ENCODE measurements at places on chromosomes 5 and 9.

DNA sequence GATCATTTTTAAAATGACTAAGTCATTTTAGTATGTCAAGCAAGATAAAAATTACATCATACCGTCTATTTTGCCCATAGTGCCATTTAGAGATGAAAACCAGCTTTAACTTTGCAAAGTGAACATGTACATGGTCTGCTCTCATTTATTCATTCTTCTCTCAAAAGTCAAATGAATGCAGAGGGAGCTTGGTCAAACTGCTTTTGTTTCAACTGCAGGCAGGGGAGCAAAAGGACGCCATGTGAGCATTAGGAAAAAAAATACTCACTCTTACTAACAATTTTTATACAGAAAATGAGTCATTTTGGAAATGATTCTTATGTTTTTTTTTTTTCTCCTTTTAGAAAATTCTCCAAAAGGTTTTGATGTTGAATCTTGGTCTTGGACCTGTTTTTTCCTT lies 15.7 kb downstream of the SCGB3A1 start:
- no peaks in the 10 kb centered on the region for H3K4me1 ChIP-seq
- no peak overlapping the region for H3K4me3 ChIP-seq
- no peak overlapping the region for H3K27ac ChIP-seq
- H3K36me3 ChIP-seq = peaks cover 2% of the 10 kb centered on the region
- H3K27me3 ChIP-seq = no peaks in the 10 kb centered on the region

DNA sequence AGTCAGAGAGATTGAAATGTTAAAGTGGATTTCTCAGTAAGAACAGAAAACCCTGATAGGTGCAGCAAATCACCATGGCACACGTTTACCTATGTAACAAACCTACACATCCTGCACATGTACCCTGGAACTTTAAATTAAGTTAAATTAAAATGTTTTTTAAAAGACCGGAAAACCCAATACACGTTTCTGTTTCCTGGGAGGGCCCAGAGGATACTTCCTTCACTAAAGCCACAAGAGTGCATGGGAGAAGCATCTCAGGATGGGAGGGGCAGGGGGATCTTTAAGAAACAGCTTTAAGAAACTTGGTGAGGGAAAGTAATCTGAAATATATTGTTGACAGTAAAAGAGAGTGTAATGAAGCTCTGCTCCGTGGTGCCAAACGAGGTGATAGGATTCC lies 164.7 kb upstream of the PTGER4 start:
- H3K4me3 ChIP-seq = no peak overlapping the region
- H3K4me1 ChIP-seq = peaks cover 6% of the 10 kb centered on the region
- no peaks in the 10 kb centered on the region for H3K27me3 ChIP-seq
- no peak overlapping the region for H3K27ac ChIP-seq
- DNase-seq = no peak

- H3K27me3 ChIP-seq = no peaks in the 10 kb centered on the region
- no peak overlapping the region for H3K27ac ChIP-seq
- H3K36me3 ChIP-seq = no peaks in the 10 kb centered on the region
- peaks cover 7% of the 10 kb centered on the region for H3K4me1 ChIP-seq
- H3K4me3 ChIP-seq = no peak overlapping the region
- no peak for DNase-seq
Observed at GRCh38 chr5:53434541-53434940, 45.9 kb upstream of the FST start.

DNA sequence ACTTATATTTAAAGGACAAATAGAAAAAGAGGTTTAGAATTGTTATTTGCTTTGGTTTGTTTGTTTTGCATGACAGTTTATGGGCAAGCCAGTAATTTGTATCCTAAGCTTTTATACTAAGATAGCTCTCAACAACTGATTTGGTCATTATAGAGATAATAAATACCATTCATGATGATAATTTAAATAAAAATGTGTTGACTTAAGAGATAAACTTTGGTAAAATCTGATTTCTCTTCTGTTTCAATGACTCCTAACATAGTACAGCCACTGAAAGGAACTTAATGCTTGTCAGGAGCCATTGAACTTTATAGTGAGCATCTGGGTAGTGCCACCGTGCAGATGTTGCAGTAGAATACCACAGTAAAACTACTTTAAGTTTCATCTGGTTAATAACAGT lies 160.7 kb upstream of the ACOT12 start:
- H3K27ac ChIP-seq = no peak overlapping the region
- no peaks in the 10 kb centered on the region for H3K27me3 ChIP-seq
- no peak for DNase-seq
- no peaks in the 10 kb centered on the region for H3K36me3 ChIP-seq
- H3K4me1 ChIP-seq = no peaks in the 10 kb centered on the region

DNA sequence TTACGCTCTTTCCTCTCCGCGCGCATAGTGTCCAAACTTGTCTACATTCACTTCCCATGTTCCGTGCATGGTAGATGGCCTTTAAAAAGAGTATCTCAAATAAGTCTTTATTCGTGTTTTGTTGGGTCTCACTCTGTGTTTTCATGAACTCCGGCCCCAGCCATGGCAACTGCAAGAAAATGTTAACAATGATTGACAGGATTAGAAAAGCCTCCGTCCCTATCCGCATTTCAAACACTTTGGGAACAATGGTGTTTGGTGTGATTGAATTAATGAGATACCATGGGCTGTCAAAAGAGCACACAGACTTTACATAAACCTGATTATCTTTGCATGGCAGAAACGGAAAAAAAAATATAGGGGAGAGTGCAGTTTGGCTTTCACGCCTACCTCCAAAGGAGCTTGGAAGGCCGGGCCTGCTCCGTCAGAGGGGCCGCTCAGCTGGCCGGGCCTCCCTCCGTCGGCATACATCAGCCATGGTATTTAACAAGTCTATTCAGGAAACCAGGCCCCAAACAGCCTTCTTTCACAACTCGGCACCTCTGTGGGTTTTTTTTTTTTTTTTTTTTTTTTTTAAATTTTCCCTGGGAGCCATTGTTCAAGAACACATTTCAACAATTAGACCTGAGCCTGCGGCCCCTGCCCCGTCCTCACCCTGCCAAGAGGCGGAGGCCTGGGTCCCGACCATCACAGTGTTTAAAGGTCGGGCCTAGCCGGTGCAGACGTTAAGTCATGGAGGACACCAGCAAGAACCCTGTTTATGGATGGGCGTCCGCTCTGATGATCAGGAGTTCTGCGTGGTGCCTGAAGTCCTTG lies 323.8 kb upstream of the IRX4 start:
- no peaks in the 10 kb centered on the region for H3K27me3 ChIP-seq
- DNase-seq = no peak
- H3K27ac ChIP-seq = no peak overlapping the region
- H3K4me1 ChIP-seq = no peaks in the 10 kb centered on the region
- H3K36me3 ChIP-seq = no peaks in the 10 kb centered on the region

DNA sequence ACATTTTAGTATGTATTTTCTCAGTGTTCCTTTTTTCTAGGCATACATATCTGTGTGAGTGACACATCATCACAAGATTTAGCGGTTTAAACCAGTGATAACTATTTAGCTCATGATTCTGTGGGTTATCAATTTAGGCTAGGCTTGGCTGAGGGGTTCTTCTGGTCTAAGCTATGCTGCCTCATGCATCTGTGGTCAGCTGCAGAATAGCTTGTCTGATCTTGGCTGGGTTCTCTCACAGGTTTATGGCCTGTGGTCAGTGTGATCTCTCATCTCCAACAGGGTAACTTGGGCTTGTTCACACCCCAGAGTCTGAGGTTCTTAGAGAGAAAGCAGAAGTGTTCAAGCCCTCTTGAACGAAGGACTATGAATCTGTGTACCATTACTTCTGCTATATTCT lies 363.3 kb downstream of the KDM4C start:
- H3K4me3 ChIP-seq = no peak overlapping the region
- H3K4me1 ChIP-seq = peaks cover 14% of the 10 kb centered on the region
- H3K27me3 ChIP-seq = no peaks in the 10 kb centered on the region
- H3K27ac ChIP-seq = no peak overlapping the region

- no peak for DNase-seq
- no peaks in the 10 kb centered on the region for H3K27me3 ChIP-seq
- no peak overlapping the region for H3K4me3 ChIP-seq
- H3K27ac ChIP-seq = no peak overlapping the region
- H3K36me3 ChIP-seq = no peaks in the 10 kb centered on the region
Observed at GRCh38 chr9:35028341-35028740, 38.8 kb downstream of the DNAJB5 start.

GRCh38 chr5:82720213-82721086 lies 356.7 kb downstream of the TMEM167A start:
- no peaks in the 10 kb centered on the region for H3K4me1 ChIP-seq
- no peak for DNase-seq
- H3K36me3 ChIP-seq = no peaks in the 10 kb centered on the region
- no peak overlapping the region for H3K4me3 ChIP-seq

GRCh38 chr9:72864327-72864726 lies 88.5 kb downstream of the ALDH1A1 start:
- no peak overlapping the region for H3K27ac ChIP-seq
- H3K4me3 ChIP-seq = no peak overlapping the region
- no peaks in the 10 kb centered on the region for H3K36me3 ChIP-seq
- no peak for DNase-seq

GRCh38 chr5:148414833-148415232 lies 31.1 kb downstream of the FBXO38 start:
- H3K4me1 ChIP-seq = no peaks in the 10 kb centered on the region
- no peak overlapping the region for H3K27ac ChIP-seq
- H3K4me3 ChIP-seq = no peak overlapping the region
- peaks cover 6% of the 10 kb centered on the region for H3K36me3 ChIP-seq
- DNase-seq = no peak
- H3K27me3 ChIP-seq = no peaks in the 10 kb centered on the region

DNA sequence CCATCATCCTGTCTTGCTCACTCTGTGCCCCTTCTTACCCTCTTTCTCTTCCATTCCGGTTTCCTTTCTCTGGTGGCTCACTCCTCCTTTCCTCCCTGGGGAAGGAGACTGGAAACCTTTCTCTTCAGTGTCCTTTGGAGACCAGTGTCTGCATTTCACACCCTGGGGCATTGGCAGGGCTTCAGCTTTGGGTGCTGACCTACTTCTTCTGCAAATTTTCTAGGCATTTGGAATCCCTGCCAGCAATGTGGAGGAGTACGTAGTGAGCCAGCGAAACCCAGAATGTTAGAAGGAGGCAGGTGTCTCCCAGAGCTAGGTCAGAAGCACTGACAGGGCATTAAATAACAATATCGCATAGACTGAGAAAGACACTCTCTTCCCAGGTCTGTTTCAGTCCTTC lies 122.2 kb downstream of the SLC28A3 start:
- no peaks in the 10 kb centered on the region for H3K36me3 ChIP-seq
- no peaks in the 10 kb centered on the region for H3K4me1 ChIP-seq
- H3K27me3 ChIP-seq = no peaks in the 10 kb centered on the region
- no peak overlapping the region for H3K27ac ChIP-seq
- DNase-seq = no peak

DNA sequence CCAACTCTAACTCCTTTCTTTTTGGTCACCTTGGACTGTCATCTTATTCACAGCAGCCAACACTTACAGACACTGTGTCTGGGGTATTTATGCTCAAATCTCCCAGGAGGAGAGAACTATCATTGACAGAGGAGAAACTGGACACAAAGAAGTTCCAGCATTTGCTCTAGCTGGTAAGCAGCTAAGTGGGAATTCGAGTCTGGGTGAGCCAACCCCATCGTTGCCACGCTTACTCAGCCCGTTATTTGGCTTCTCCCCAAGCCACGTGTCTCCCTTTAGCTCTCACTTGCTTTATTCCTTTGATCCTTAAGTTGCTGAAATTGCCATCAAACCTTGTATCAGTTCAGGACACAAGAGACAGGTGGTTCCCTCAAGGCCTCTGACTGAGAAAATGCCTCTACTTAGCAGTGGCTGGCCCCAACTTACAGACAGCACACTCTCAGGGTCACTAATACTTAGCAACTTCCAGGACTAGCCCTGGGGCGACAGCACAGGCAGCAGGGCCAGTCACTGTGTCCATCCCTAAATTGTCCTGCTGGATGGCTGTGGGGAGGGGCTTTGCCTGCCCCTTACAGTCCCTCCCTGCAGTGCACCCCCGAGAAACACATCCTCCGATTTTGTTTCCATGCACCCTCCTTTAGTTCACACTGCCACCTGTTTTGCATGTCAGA lies 1.4 kb downstream of the SLC36A2 start:
- H3K4me3 ChIP-seq = no peak overlapping the region
- H3K36me3 ChIP-seq = no peaks in the 10 kb centered on the region
- no peaks in the 10 kb centered on the region for H3K27me3 ChIP-seq

DNA sequence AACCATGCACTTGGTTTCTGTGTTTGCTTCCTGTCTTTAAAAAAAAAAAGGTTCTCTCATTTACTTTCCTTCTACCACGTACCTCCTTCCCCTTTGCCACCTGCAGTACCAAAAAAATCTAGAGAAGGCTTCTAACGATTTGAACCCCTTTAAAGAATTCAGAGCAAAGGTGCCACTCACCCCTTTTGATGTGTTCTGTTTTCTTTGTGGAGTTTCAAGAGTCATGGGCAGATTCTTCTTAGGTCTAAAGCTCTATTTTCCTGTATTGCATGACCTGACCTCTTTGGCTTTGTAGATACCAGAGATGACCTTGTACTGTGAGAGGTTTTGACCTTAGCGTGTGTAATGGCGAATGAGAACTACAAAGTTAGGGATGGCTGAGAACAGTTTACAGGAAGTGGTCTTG lies 29.0 kb downstream of the TXNDC8 start:
- no peaks in the 10 kb centered on the region for H3K36me3 ChIP-seq
- H3K4me3 ChIP-seq = no peak overlapping the region
- H3K27me3 ChIP-seq = no peaks in the 10 kb centered on the region
- no peaks in the 10 kb centered on the region for H3K4me1 ChIP-seq

- DNase-seq = no peak
- H3K27ac ChIP-seq = peak overlapping the region; percentile 74
- H3K4me1 ChIP-seq = peaks cover 13% of the 10 kb centered on the region
- no peaks in the 10 kb centered on the region for H3K36me3 ChIP-seq
Observed at GRCh38 chr5:102866237-102866600, 111.1 kb downstream of the PAM start.

DNA sequence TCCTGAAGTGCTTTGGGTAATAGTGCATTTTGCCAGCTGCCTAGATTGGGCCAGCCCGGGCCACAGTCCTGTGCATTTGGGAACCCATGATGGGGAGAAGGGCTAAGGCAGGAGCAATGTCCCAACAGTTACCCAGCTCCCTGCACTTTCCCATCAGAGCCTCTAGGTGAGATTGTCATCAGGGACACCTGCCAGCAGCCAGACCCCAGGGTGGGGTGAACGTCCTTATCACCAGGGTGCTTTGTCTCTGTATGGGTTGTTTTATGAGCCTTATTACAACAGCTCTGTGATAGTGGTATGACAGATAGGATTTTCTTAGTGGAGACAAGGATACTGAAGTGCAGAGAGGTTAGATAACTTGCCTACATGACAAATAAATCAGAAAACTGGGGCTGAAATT lies 365.7 kb downstream of the OSTF1 start:
- no peak for DNase-seq
- no peak overlapping the region for H3K27ac ChIP-seq
- H3K4me3 ChIP-seq = no peak overlapping the region

GRCh38 chr5:3886524-3887451 lies 291.2 kb downstream of the IRX1 start:
- no peaks in the 10 kb centered on the region for H3K36me3 ChIP-seq
- H3K27me3 ChIP-seq = no peaks in the 10 kb centered on the region
- DNase-seq = no peak
- no peak overlapping the region for H3K4me3 ChIP-seq

All from body of pancreas (tissue), 4 donors.